NCI-H446 treated with DMSO at 0.1 percent for 48 hours (cell line): ENCODE measurements at places on chromosomes 11 and 22.

GRCh38 chr11:47204637-47204989 is 10.2 kb upstream of the DDB2 start:
- DNase-seq = no peak

GRCh38 chr11:112345706-112346105 is 85.0 kb upstream of the PLET1 start:
- DNase-seq = no peak

DNA sequence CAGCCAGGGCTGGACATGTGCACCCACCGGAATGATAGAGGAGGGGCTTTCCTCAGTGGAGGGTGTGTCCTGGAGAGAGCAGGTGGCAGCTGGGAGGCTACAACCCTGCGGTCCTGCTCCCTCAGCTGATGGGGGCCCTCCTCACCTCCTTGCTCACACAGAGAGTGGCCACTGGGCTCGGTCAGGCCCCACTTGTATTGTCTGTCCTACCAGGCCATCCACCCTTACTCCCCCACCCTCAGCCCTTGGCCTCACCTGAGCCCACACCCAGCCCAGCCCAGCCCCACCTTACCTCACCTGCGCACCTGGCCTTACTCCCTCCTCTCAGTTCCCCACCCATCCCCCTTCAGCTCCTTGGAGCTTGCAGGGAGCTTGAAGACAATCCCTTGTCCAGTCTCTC is 3.1 kb downstream of the TRPM5 start:
- no peak for DNase-seq

GRCh38 chr11:45930031-45930794 is 7.8 kb downstream of the LARGE2 start:
- no peak for DNase-seq

GRCh38 chr11:2275334-2276279 is 5.2 kb upstream of the ASCL2 start:
- no peak for DNase-seq

DNA sequence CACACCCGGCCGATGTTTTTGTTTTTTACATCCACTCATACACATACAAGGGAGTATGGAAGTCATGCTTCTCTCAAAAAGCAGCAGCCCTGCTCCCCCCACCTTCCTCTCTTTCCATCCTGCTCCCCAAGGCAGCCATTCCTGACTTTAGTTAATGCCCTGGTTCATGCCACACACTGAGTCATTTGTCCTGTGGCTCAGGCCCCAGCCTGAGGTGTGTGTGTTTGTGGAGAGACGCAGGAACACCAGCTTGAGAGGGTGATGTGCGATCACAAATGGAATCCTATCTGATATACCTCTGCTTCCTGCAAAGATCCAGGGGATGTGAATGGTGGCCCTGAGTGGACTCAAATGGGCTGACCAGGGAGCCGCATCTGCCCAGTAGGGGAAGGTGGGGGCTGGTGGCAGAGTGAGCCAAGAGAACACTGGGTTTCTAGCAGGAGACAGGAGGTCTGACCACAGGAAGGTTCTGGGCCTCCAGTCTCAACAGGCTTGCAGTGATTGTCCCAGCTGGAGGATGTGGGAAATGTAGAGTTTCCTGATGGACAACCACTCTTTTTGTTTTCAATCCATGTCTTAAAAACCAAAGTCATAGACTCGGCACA is 86.7 kb downstream of the OSBP2 start:
- DNase-seq = no peak

- no peak for DNase-seq
Observed at GRCh38 chr11:74322667-74323066, 11.2 kb upstream of the P4HA3 start.

- DNase-seq = no peak
Observed at GRCh38 chr11:20089796-20090653, 70.2 kb downstream of the DBX1 start.

GRCh38 chr11:2929950-2930703 is 907 bp upstream of the PHLDA2 start:
- DNase-seq = no peak

DNA sequence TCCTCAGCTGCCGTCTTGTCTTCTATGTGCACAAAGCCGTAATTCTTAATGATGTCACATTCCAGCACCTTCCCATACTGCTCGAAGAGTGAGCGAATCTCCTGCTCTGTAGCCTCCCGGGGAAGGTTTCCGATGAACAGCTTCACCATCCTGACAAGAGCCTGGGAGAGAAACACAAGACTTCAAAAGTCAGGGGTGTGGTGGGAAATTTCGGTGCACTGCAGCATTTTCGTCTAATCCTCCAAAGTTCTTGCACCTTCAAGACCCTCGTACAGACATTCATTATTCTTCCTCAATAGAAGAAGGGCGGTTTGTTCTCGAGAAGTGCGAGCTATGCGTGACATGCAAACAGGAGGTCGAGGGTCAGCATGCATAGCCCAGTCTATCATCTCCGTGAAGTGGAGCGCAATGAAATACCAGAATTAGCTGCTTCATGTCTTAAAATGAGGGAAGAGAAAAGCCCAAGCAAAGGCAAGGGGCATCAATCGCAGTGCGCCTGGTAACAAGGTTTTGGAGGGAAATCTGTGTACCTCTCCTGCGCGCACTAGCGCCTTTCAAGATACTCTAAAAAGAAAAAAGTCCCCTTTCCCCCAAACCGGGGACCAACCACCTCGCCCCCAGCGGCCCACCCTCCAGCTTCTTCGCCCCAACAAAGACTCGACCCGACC is 622 bp downstream of the RBM4B start:
- no peak for DNase-seq
